Iris pigment epithelial cell (primary cell): ENCODE measurements at places on chromosomes 3 and 15.

DNA sequence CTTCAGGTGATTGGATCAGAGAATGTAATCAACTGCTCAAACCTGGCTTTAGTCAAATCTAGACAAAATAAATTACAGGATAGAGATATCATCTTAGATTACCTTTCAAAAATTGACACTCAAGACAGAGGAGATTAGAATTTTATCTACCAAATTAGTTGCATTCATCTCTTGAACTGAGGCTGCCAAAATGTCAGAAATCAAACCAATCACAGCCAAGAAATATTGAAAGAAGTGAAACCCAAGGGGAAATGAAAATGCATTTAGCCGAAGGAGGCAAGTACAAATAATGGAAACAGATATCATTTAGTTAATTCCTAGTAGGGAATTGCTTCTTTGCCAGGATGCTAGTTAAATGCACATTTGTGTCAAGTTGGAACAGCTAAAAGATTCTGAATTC lies 261.1 kb upstream of the PDZRN3 start:
- DNase-seq = no peak

DNA sequence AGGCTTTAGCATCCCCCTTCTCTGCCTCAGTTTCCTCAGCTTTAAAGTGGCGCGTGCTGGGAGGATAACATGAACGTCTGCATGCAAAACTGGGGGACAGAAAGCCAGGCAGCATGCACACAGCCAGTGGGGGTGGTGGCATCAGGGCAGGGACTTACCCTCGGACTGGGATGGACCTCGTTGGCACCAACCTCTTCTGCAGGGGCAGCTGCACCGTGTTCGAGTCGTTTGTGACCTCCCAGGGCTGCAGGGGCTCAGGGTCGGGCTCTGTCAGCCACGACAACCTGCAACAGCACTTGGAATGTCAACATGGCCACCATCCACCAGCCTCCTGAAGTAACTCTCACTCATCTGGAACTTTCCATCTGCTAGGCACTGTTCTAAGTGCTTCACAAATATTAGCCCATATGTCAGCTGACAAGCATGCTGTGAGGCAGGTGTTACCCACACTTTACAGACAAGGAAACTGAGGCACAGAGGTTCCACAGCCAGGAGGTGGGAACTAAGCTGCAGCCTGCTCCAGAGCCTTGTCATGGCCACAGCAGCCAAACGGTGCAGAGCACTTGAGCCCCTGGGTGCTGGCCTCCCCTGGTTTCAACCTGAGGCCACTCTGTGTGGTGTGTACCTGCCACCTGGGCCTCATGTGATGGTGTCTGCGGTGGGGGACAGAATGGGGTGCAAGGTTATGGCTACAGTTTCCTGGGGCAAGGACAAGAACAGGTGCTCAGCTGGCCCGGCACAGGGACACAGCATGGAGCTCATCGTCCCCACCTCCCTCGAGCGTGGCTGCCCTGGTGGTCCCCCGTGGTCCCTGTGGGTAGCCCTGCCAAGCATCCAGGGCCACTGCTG lies 6.7 kb downstream of the C3orf22 start:
- no peak for DNase-seq

GRCh38 chr3:71070497-71071463 lies 512.7 kb downstream of the FOXP1 start:
- DNase-seq = peak; percentile 50

- DNase-seq = no peak
These were observed 27.1 kb downstream of the GATM start for GRCh38 chr15:45351227-45351626.

DNA sequence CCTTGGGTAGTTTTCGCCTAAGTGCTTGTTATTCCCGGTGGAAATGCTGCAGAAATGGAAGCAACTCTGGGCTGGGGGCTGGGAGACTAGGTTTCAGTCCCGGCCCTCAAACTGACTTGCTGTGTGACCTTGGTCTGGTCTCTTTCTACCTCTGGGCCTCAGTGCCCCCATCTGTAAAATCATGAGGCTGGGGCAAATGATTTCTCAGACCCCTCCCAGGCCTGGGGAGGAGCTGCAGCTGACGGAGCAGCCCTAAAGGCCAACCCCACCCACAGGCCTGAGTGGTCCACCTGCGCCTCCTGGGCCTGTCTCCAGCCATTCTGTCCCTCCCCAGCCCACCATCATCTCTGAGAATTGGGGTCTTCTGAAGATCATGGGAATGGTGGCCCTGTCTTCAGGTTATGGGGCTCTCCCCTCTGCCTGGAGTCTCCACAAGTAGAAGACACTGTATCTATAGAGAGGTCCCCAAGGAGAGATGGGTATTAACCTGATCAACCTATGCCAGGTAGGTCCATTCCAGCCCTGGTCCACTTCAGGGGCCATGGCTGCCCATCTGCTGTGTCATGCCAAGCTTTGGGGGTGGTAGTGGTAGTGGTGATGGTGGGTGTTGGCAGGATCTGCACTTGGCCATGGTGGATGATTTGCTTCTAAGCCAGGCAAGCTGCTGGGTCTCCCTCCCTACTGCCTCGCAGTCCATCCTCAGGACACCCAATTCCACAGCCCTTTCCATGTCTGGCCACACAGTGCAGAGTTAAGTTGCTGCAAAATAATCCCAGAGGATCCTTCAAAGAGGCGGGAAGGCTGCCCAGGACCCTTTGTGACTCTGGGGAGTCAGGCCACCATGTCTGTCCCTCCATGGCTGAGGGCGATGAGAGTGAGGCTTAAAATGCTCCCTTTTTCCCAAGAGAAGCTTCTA lies 46.0 kb downstream of the ITGA11 start:
- DNase-seq = no peak

- peak; percentile 91 for DNase-seq
These were observed 210.2 kb downstream of the TJP1 start for GRCh38 chr15:29612096-29612495.

- peak; percentile 54 for DNase-seq
These were observed 103.3 kb upstream of the SLC2A2 start for GRCh38 chr3:171129827-171130226.

DNA sequence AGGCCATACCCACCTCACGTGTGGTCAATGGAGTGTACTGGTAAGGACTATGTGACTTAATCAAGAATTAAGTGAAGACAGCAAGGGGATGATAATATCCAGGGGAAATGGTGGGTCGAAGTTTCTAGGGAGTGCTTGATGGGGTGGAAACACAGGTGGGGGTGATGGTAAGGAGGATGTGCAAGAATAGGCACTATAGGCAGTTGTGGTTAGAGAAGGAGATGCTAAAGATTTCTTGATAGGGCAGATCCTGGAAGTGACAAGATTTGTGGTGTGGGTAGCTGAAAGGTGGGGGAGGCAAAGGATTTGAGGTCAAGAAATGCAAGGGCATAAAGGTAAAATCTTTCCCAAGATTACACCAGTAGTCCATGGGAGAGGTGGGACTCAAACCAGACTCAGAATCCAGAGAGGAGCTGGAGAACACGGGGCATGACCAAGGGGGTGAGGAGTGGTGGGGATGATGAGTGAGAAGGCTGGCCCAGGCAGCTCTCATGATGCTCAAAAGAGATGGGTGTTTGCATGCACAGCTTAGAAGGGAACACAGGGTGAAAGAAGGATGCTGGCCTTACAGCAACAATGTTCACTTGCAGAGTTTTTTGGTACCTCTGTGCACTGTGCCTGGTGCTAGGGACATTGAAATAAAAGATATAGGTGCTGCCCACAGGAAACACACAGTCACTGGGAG lies 78.4 kb downstream of the CCR1 start:
- no peak for DNase-seq

- DNase-seq = no peak
These were observed 141.7 kb downstream of the ITPR1 start for GRCh38 chr3:4634894-4635293.

DNA sequence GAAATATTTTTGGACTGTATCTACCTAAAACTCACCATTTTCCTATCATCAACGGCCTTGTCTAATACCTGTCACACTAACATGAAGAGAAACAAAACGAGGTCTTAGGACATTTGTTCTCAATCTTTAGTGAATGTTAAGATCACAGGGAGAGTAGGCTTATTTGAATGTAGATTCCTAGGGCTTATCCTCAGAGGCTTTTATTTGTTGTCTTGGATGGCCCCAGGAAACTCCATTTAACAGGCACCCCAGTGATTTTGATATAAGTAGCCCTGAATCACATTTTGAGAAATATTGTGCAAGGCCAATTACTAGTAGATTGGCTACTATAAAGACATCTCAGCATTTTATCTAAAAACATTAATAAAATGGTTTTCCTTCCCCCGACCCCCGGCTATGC lies 367.4 kb downstream of the GAP43 start:
- no peak for DNase-seq

GRCh38 chr3:73228959-73229358 lies 167.5 kb downstream of the EBLN2 start:
- no peak for DNase-seq

GRCh38 chr3:42264399-42265058 lies 1.5 kb downstream of the CCK start:
- peak; percentile 16 for DNase-seq

DNA sequence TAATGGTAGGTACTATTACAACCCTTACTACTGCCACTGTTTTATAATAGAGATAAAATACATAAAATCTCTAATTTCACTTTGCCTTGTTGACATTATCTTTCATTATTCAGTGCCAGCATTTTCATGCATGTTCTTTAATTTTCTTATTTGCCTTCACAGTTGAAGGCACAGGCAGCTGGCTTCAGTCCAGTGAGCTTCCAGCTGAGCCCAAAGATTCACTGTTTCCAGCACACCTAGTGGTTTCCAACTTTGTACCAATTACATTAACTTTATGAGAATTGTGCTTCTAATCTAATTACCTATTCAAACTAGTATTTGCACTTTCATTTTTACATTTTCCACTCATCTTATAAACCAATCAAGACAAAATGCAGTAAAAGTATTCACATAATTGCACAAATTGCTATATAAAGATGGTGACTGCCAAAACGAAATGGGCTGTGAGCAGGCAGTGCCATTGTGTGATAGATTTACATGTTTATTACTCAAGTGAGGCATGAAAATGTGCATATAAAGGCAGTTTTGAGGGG lies 228.3 kb downstream of the MFSD1 start:
- DNase-seq = no peak

DNA sequence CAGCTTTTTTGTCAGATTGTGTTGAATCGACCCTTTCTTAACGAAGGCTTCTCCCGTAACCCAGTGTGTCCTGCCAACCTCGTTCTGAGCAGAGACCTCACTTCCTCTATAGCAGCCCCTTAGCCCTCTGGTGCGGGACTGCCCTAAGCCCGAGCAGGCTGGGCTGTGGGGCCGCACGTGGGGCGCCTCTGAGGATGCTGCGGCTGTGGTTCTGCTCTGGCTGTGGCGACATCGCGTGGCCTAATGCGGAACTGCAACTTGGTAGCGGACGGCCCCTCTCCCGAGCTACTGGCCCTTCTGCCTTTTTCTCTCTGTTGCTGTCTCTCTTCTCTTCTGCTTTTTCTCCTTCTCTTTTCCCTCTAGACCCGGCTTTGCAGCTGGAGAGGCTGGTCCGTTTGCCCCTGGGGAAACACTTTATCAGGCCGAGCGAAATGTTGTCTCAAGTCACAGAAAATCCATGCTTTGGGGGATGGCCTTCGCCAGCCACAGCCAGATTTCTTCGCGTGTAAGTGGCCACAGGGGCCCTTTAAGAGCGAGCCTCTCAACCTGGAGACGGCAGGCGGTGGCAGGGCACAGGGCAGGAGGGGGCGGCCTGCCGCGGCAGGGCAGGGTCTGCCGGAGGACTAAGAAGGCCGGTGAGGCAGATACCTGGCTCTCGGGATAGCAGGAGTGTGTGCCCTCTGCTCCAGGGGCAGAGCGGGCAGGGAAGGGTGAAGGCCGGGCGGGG lies 19.4 kb upstream of the KIF23 start:
- peak; percentile 67 for DNase-seq

DNA sequence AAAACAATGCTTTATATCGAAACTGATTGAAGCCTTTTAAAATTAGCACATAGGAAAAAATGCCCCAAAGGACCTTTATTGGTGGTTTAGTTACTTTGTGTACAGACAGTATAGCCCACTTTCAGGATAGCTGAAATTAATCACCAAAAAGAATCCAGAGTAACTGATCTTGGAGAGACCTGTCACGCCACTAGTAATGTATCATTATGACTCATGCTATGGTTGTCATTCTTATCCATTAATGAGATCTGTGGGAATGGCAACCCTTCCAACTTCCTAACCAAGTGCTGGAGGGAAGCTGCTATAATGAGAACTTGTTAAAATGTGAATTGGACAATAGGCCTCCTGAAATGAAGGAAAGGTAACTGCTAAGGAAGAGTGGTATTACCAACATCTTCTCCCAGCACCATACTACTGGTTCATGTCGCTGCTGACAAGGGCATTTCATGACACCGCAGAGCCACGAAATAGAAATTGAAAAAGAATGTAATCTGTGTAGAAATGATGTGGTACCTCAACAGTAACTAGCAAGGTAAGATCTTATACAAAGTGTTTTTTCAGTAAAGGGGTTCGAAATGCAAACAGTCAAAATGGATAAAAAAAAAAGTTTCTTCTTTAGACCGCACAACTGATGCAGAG lies 7.1 kb upstream of the EMC4 start:
- DNase-seq = peak; percentile 19

GRCh38 chr15:33675246-33675645 lies 293.1 kb upstream of the CHRM5 start:
- DNase-seq = peak; percentile 25

DNA sequence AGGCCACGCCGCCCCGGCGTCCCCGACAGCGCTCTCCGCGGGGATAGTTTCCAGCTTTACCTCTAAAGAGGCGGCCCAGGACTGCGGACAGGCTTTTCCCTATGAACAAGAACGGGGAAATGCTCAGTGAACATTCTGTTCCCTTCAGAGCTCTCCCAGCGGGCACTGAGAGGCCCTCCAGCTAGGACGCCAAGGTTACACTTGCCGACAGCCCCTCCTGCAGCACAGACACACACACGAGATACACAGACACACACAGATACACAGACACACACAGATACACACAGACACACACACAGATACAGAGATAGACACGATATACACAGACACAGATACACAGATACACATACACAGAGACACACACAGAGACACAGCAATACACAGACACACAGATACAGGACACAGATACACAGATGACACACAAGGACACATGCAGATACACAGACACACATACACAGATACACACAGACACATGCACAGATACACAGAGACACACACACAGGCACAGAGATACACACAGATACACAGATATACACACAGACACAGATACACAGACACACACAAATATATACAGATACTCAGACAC lies 533 bp upstream of the OCA2 start:
- no peak for DNase-seq

GRCh38 chr15:36793205-36793873 lies 213.9 kb downstream of the CDIN1 start:
- DNase-seq = no peak

GRCh38 chr3:130627143-130627855 lies 110.3 kb downstream of the COL6A6 start:
- no peak for DNase-seq

GRCh38 chr3:11140030-11140712 lies 14.1 kb upstream of the HRH1 start:
- DNase-seq = no peak
